Stimulated activated CD4-positive, alpha-beta T cell treated with anti-CD3 and anti-CD28 coated beads, TNF-alpha, amount 100 ng/mL, for 1 hour (primary cell): ENCODE measurements at places on chromosomes 7 and 10.

DNA sequence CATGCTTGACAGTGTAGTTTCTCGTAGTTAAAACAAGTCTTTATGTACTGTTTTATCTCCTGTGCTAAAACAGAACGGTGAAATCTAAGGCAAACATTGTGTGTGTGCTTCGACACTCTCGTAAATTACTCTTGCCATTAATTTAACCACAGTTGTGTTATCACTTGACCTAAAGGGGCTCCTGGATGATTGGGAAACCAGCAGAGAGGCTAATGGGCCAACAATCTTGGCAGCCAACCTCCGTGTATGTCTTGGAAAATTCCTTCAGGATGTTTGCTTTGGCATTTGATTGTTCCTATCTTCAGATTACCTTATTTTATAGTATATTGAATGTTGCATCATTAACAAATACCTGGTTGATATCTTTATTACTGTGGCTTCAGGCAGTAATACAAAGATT lies 409.5 kb downstream of the SDK1 start:
- no peak for DNase-seq

DNA sequence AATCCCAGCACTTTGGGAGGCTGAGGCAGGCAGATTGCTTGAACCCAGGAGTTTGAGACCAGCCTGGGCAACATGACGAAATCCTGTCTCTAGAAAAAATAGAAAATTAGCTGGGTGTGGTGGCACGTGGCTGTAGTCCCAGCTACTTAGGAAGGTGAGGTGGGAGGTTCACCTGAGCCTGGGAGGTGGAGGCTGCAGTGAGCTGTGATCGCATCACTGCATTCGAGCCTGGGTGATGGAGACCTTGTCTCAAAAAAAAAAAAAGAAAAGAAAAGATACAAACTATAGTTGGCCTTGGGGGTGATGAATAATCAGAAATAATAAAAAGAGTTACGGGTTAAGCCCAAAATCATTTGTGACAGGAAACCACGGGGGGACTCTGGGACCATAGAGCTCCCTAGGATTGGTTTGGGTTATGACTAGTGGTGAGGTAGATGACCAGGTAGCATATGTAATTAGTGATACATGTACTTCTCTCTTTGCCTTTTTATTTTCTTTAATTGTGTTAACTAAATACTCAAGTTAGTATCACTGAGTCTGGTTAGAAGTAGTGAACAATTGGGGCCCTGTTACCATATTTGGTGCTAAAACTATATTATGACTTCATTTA lies 10.4 kb upstream of the ASCC1 start:
- DNase-seq: no peak

DNA sequence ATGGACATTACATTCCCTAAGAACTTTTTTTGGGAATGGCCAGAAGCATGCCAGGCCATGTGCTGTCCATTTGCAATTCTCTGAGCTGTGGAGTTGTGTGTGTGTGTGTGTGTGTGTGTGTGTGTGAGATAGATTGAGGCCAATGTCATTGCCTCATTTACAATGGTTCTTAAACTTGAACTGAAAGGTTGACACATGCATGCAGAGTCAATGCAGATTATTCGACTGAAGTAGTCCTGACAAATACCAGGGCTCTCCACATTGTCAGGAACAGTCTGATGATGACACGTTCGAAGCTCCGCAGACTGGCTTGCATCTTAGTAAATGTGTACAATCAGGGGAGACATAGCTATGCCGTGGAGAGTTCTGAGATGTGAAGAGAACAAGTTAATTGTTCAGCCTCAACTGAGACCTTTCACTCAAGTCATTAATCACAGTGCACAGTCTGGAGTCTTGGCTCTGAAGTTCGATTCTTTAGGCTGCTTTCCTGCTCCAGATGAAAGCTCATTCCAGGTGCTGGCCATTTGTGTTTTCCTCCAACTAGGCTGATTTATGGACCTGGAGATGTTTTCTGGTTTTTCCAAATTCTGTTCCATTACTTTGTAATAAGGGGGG lies 921.9 kb downstream of the LRMDA start:
- DNase-seq: no peak

DNA sequence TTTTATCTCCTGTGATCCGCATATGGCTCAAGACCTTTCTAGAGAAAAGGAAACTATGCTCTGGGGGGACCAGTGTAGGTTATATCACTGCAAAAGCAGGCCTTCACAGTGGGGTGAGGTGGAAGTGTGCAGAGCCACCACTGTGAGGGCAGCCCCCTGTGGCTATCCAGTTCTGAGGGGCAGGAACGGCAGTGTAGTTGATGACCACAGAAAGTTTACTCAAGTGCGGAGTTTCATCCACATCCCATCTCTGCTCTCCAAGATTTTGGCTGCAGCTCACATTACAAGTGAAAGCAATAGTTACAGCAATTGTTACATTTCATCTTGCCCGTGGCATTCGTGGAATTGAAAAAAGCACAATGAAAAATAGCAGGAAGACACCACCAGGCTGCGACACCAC lies 345.9 kb upstream of the GALNT17 start:
- DNase-seq: no peak

GRCh38 chr7:81846398-81846797 lies 76.6 kb upstream of the HGF start:
- DNase-seq: no peak

GRCh38 chr10:25902002-25902401 lies 32.0 kb upstream of the MYO3A start:
- no peak for DNase-seq
